Stimulated activated CD4-positive, alpha-beta T cell treated with anti-CD3 and anti-CD28 coated beads, Interleukin-2, amount 100 ng/mL, for 24 hours (primary cell): ENCODE measurements at places on chromosomes 7 and 10.

DNA sequence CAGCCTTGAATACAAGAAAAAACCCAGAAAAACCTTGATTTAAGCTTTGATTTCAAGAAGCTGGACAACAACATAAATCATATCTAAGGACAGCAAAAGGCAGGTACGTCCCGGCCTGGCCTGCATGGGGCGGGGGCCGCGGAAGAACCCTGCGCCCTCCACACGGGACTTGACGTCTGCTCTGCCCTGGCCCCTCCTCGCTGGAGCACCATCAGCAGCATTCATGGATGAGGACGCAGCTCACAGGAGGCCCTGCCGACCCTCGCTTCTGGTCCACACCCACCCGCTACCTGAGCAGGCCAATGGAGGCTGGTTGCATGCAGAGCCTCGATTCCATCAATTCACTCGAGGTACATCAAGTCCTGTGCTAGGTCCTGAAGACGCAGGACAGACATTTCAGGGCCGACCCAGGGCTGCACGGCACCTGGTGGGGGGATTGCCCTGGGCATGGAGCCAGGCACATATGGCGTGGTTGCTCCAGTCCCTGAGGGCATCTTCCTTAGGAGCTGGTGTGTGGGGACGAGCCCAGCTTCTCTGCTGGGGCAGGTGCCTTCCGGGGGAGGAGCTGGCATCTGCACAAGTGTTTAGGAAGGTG lies 63.1 kb upstream of the NKX6-2 start:
- no peak for DNase-seq

DNA sequence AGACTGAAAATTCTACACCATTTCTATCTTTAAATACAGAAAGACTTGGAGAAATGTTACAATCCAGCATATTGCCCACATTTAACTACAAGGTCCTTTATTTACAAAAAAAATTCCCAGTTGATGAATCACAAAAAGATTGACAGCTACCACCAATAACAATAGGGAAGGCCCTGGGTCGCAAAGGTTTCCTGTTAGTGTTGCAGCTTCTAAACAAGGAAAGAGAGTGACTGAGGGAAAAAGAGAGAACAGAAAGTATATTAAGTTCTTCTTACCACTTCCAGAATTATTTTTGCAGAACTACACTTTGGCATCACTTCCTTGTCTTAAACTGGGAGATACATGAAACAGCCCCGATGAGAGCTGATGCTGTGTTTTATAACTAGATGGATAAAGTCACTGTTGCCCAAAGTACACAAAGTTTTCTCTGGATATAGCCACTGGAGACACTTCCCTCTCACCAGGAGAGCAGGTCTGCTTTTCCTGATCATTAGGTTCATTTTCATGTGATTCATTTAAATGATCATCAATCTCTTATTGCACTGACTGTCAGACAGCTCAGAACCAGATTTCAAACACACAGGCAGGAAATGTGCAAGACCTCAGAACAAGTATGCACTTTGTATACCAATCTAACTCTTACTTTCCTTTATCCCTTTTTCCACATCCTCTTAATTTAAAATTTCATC lies 57.0 kb downstream of the SHTN1 start:
- DNase-seq: no peak

DNA sequence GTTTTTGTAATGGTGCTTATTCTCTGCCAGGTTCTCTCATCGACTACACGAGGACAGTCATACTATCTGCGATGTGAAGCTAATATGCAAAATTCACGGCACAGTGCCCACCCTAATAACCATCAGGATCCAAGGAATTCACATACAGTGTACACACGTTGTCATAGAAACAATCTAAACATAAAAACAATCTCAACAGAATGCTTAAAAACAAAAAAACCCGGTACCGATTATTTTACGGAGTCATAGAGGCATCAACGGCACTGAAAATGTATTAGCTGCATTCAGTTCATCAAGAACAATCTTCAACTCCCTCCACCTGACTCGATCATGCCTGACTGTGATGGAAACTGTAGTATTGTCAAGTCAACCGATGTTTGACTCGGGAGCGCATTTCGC lies 628 bp downstream of the MRPS33 start:
- no peak for DNase-seq

GRCh38 chr7:131302446-131302845 lies 25.2 kb upstream of the MKLN1 start:
- no peak for DNase-seq

DNA sequence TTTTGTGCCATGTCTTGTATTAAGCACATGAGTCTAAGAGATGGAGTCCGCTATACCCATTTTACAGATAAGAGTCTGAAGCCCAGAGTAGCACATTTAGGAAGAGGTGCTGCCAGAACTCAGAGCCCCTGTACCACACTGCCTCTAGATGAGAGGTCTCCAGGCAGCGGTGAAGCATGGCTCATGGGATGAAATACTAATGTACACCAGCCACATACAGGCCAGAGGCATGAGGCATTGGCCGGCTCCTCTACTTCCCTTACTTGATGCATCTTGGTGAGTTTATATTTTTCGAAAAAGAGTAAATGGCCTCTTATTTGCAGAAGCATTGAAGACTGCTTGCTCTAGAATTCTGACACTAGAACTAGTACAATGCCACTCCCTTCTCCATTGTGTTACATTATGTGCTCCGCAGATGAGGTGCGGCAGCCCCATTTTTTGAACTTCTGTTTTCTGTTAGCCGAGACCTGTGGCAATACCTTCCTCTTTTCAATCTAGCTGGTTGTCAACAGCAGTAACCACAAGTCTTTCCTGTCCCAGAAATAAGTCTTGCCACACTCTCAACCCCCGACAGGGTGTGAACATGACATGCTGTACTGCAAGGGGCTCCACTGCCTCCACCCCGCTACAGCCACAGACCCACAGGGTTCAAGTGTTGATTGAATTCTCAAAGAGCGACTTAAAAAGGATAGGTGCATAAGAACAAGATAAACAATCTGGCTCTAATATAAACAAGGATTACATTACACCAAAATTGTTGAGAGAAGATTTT lies 145.3 kb downstream of the CELF2 start:
- DNase-seq: peak; percentile 60

DNA sequence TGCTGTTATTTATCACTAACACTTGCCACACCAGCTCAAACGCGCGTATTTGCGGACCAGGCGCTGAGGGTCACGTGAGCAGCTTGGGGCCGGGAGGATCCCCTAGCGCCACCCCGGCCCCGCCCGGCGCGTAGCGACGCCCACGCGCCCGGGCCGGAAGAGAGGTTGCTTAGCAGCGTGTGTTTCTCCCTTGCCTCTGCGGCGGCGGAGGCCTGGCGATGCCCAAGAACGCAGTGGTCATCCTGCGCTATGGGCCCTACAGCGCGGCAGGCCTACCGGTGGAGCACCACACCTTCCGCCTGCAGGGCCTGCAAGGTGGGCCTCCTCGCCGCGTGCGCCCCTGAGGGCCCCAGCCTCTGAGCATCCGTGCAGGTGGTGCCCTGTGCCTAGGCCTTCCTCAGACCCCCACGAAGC lies at the start of gene C10orf53:
TSS of gene C10orf53 (plus strand) at position 172 of the 414 bp plus-strand sequence. CDS start at position 219, 47 bp downstream.
- peak; percentile 42 for DNase-seq

DNA sequence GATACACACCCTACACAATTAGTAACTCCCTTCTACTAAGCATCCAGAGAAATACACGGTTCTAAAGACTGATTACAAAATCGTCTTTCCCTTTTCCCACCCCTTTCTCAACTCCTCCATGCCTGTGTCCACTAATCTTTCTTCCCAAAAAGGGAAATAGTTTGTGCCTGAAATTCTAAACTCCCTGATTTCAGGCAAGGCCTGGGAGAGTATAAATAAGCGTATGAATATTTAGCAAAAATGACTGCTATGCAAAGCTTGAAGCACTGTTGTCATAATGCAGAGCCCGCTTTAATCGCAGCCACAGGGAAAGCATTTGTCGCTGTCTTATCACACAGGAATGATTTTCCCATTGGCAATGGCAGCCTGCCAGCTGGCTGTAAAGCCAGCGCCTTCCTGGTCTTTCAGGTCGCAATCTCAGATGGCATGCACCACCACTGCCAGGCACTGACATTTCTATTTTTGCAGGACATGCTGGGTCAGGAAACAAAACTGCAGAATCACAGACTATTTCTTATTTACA lies 142.9 kb upstream of the PCGF5 start:
- no peak for DNase-seq

GRCh38 chr10:11746883-11747539 lies 4.8 kb downstream of the ECHDC3 start:
- DNase-seq: no peak

- no peak for DNase-seq
Observed at GRCh38 chr7:143023047-143023446, 3.9 kb downstream of the OR9A2 start.

DNA sequence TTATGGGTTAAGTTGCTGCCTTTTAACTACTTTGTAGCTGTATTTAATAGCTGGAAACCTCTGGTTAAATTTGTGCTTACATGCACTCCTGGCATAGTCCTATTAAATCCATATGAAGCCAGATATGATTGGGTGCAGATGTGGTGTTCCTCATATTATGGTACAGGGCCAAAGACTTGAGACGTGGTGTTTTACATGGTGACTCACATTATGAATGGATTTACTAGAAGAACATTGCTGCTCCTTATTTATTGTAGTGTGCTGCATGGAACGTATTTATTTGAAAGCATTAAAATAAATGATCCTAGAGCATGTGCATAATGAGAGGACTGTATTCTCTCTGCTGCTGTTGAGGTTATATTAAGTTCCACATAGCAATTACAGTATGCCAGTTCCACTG lies 224.1 kb downstream of the SLC25A13 start:
- no peak for DNase-seq

DNA sequence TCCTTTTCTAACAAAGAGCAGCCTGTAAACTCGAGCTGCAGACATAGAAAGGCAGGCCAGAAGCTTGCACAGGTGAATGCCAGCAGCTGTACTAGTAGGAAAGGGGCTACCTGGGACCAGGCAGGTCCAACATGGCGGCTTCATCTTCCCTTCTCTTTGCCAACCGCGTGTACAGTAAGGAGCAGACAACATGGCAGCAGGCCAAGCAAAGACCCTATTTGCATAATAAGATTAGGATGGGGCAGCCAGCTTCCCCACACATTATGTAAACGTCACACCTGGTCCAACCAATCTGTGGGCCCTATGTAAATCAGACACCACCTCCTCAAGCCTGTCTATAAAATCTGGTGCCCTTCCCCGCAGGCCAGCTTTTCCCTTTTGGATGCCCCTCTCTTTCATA lies 1186.5 kb upstream of the AUTS2 start:
- no peak for DNase-seq

DNA sequence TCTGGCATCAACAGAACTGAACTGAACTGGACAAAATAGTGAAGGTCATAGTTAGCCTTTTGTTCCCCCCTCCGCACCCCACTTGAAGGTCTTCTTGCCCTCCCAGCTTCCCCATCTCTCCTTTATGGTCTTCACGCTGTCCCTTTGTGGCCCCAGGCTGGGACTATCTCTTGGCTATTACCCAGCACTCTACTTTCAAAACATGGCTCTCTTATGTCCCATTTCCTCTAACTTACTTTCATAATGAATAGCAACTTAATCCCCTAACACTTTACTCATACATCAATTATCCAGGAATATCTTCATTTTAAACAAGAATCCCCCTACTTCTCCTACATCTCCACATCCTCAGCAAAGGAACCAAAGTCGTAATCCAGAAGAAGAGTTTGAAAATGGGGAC lies 135.3 kb upstream of the ITGB1 start:
- DNase-seq: no peak

DNA sequence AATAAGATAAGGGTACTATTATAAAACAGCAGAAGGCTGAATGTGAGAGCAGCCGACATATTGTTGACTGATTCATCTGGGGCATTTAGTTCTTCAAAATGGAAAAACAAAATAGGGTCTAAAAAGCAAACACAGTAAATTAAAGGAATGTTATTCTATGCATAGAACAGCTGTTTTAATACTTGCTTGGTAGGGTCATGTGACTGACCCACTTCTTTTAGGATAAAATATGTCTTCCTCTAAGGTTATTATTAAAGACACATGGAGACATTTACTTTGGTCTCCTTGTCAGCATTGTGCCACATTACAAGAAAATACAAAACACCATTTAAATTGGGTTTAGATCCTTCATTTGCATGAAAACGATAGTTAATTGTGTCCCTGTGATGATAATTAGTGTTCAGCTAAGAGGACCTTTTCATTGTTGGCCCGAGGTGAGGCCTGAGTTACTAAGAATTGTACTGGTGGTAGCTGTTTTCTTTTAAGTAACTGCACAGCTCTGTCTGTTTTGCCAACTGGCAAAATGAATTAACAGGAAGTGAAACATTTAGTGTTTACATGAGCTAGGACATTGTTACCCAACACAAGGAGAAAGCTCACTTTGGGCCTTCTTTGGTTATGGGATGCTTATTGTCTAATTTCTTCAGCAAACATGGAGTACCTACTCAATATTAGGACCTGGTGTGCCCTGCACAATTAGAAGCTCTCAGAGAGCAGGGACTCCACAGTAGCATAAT lies 764.4 kb downstream of the LRMDA start:
- no peak for DNase-seq

DNA sequence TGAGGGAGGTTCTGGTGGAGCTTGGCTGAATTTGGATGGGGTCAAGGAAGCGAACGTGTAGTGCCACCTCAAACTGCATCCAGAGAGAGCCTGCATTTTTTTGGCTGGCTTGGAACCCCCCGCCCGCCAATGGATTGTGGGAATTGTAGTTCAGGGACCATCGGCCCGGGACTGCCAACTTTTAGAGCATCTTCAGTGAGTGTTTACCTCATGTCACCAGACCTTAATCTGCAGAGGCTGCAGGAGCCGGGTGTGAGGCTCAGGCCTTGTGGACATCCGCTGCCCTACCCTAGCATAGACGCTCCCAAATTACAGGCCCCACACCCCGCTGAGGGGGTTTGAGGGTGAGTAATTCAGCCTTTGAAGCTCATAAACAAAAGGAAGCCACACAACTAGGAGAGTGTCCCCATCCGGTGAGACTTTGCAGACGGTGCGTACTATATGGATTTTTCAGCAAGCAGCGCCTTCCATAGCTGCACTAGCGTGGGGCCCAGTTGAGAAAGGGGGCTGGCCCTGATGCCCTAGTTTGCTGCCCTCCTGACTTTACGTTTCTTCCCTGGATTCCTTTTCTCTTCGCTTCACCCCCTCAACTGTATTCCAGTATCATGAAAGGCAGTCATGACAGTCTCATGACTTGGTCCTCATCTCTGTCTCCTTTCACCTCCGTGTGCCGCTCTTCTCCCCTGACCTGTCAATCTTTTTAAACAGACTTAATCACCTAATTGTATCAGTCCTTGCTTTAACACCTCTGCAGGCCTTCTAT lies 717 bp downstream of the CNPY4 start:
- peak; percentile 76 for DNase-seq

DNA sequence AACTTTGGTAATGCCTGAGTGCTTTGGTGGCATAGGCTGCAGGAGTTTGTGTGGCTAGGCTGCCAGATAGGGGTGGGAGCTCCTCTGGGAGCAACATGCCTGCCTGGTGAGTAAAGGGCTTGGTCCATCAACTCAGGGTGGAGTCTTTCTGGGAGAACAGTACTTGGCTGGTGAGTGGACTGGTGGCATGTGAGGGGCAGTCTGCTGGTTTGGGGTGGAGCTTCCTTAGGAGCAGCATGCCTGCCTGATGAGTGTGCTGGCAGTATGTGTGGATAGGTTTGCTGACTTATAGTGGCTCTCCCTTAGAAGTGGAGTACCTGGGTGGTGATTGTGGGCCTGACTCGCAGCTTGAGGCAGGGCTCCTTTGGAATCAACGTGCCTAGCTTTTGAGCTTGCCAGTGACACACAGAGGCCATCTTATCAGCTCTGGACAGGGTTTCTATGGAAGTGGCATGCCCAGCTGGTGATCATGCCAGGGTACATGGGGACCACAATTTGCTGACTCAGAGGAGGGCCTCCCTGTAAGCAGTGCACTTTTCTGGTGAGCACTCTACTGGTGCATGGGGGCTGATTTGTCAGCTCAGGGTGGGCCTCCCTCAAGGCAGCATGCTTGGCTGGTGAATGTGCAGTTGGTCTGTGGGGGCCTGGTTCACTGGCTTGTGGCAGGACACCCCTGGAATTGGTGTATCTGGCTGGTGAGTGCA lies 35.0 kb upstream of the SRI start:
- no peak for DNase-seq
